NCI-H510A treated with DMSO at 0.1 percent for 48 hours (cell line): ENCODE measurements at places on chromosomes 13 and 19.
A peak's percentile ranks its signal among the peaks of the same experiment; 100 is the strongest.

- no peak for DNase-seq
Observed at GRCh38 chr13:29511980-29512379, 83.5 kb downstream of the SLC7A1 start.

GRCh38 chr13:44719857-44720671 lies 143.9 kb upstream of the TSC22D1 start:
- no peak for DNase-seq

DNA sequence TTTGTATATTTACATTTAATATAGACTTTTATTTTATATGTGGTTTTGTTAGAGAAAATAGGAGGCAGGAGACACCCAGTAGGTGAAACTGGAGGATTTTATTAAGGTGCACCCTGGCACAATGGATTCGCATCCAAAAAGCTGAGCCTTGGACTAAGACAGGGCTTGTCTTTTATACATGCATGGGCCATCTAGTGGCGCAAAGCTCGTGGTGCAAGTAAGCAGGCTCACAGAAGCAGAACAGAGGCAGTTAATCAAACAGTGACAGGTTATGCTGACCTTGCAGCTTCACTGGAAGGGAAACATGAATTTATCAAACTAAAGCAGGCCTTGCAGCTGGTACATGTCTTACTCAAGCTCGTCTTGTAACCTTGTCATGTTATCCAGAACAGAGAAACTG lies 58.8 kb upstream of the ZNF681 start:
- peak; percentile 3 for DNase-seq

GRCh38 chr13:102779436-102780159 lies 6.0 kb upstream of the TEX30 start:
- DNase-seq, result no peak

DNA sequence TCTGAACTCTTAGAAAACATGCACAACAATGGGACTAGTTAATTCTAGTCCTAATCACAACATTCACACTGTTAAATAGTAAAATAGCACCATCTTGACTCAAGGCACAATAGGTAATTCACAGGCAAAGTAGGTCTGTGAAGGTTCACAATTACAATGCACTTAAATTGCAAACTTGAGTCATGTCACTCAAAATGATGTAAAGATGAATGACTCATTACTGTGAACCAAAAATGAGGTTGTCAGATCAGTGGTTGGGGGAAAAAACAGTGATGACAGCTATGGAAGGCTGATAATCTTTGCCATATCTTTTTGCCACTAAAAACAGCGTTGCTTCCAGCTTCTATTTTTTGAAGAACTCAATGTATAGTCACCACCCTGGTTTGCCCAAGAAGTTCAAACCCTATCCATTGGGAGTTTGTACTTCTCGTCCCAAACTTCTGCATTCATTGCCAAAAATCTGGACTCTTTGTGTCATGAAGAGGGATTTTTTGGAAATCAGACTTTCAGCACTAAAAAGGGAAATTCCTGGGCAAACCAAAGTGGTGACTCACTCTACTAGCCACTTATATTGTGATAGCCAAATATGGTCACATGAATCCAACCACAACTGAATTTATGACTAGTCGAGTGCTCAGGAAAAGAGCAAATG lies 200.9 kb upstream of the TMTC4 start:
- no peak for DNase-seq

- DNase-seq, result no peak
Observed at GRCh38 chr19:5563008-5563431, 4.7 kb downstream of the TINCR start.

DNA sequence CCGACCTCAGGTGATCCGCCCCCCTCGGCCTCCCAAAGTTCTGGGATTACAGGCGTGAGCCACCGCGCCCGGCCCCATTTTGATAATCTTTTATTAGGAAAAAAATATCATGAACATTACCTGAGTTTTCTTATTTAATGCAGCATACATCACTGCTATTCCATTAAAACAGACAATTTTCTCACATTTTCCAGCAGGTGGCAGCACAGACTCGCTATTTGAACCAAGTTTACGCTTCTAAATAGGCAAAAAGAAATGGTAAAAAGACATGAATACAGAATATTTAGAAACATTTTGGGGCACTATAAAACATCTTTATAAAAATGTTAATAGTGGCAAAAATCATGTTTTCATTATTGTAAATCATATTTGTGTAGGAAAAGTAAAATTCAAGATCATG lies 903.1 kb downstream of the SLITRK6 start:
- peak; percentile 60 for DNase-seq

- DNase-seq, result no peak
Observed at GRCh38 chr13:111219280-111219679, 101.2 kb upstream of the TEX29 start.

GRCh38 chr19:18774782-18775444 lies 16.2 kb downstream of the COMP start:
- no peak for DNase-seq

DNA sequence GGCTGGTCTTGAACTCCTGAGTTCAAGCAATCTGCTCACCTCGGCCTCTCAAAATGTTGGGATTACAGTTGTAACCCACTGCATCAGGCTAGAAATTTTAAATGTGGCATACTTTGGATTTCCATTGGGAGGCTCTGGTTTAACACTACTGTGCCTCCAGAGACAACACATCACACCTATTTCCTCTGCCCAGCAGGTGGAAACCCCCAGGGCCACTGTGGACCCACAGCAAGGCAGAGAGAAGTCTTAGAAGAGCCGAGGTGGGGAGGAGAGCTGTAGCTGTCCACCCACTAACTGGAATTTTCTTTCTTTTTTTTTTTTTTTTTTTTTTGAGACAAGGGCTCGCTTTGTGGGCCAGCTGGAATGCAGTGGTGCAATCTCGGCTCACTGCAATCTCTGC lies 39.4 kb downstream of the IER2 start:
- no peak for DNase-seq
